ENCODE measurements at places on chromosomes 7 and 10.

- no peak for DNase-seq
Measured at GRCh38 chr10:122042836-122043235, 53.9 kb downstream of the TACC2 start.

GRCh38 chr7:46072722-46073121 lies 151.7 kb upstream of the IGFBP3 start:
- DNase-seq = no peak

DNA sequence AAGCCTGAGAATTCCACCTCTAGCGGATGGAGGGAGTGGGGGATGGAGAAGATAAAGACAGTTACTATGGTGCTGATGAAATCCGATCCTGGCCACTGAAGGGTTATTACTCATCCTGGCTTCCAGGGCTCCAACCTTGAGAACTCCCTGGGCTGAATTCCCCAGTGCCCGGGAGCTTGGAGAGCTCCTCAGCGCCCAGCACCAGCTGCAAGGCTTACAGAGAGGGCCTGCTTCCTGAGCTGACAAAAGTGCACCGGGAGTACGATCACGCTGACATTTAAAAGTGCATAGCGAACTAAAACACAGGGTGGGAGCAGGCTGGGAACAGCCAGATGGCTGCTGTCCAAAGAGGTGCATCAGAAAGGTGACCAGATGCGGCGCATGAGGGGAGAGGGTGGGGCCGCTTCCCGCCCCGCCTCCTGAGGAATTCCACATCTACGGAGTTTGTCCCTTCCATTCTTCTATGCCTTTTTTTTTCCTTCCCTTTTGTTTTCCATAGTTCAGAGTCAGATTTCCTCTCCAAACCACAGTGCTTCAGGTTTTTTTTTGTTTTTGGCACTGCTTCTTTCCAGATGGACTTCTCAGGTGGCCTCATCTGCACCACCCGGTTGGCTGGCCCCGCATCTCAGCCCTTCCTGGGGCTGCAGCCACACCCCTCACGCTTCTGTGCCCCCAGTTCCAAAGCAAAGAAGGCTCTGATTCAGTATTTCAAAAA lies 62.4 kb upstream of the MKRN1 start:
- DNase-seq = peak; percentile 82

DNA sequence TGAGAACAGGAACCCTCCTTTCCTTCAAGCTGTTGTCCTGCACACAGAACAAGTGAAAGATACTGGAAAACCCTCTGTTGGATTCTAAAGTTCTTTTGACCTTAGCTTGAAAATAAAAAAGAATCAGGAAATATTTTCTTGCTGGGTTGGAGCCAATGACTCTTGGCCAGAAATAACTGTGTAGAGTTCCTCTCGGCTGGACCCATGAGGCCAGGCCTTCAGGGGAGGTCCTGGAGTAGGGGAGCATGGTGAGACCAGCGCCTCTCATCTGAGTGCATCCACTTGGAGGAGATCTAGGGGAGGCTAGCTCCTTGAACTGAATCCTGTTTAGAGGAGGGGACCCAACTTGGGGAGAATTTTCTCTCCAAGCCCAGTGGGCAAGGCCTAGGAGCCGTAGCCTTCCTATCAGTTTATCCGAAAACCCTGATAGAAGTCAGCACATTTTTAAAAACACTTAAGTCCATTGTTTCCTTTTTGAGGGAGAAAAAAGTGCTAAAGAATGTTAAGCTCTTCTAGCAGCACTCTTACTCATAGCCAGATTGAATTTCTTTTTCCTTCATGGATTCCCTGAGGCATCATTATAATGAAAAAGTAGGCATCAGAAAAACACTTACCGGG lies 635.7 kb upstream of the ANKRD30A start:
- no peak for DNase-seq

DNA sequence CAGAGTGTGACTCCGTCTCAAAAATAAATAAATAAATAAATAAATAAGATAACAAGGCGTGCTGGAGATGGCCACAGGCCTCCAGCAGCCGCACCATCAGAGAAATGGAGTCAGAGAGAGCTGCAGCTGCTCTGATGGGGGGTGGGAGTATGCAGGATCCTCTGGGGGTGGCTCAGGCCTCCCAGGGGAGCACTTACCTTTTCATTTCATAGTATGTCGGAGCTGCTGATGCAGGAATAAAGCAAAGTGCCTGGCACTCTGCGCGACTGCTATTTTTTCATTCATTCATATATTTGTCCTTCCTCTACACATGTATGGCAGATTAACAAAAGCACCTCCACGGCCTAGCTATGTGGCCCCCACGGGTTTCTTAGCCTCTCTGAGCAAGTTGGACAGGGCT lies 175.9 kb downstream of the CUX1 start:
- DNase-seq = no peak

DNA sequence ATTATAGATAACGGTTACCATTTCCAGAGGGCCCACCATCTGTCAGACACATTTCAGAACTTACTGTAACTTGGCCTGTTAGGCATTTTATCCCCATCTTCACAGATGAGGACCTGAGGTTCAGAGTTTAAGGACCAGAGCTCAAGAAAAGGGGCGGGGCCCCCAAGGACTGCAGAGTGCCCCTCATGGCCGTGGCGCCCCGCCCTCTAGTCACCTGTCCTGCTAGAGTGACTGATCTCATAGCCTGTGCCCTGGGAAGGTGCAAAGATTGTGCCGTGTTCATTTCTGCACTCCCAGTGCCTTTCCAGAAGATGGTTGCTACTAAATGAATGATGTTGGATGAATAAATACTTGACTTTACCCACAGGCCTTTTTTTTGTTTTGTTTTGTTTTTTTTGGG lies 107.0 kb downstream of the XRCC2 start:
- no peak for DNase-seq
